ENCODE measurements at places on chromosomes 16 and 17.

GRCh38 chr16:55001931-55002330 is 71.3 kb downstream of the IRX5 start:
- no peak for DNase-seq

- DNase-seq = no peak
These were observed 50.4 kb upstream of the MAP3K14 start for GRCh38 chr17:45367216-45367615.

- no peak for DNase-seq
These were observed 78.0 kb downstream of the YPEL2 start for GRCh38 chr17:59409336-59410048.

DNA sequence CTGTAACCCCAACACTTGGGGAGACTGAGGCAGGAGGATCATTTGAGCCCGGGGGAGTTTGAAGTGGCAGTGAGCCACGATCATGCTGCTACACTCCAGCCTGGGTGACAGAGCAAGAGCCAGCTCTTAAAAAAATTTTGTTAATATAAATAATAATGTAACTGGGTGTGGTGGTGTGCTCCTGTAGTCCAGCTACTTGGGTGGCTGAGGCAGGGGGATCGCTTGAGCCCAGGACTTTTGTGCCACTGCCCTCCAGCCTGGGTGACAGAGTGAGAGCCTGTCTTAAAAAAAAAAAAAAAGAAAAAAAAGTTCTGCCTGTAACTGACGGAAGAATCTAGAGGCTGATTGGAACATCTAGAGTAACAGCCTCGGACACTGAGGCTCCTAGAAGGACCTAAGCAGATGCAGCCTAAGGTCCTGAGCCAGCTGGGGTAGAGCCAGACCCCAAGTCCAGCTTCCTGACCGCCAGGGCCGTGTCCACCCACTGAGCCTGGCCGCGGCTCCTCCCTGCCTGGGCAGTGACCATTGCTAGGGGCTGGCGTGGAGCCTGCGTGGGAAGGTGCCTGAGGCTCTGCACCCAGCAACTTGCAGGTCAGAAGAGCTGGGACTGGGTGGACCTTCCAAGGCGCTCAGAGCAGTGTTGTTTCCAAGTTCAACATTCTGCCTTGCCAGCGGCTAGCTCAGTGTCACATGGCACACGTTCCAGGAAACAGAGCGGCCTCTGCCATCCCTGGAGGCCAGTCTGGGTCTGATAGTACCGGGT is 209.4 kb upstream of the CIBAR2 start:
- peak; percentile 100 for DNase-seq

- DNase-seq = no peak
These were observed 279.8 kb upstream of the SALL1 start for GRCh38 chr16:51430716-51431369.

DNA sequence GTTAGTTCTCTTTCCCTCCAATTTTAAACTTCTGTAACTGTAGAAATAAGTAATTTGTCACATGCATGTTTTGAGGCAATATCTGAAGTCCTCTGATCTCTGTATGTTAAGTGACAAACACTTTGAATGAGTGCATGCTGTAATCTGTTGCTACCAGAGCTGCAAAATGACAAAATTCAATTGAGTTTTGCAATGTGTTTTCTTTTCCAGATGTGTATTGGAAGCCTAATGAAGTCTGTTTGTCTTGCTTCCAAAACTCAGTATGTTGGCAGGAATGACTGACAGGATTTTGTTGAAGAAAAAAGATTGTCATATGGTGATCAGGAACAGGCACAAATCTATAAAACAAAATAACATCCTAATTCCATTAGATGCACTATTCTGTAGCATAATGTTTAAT is 561.6 kb upstream of the CDH8 start:
- no peak for DNase-seq

GRCh38 chr17:44315760-44316731 is 7.6 kb downstream of the RUNDC3A start:
- DNase-seq = no peak

- DNase-seq = no peak
These were observed 7.0 kb downstream of the RNF227 start for GRCh38 chr17:7909089-7909488.

GRCh38 chr17:44467108-44467507 is 36.1 kb downstream of the GPATCH8 start:
- DNase-seq = no peak

- no peak for DNase-seq
These were observed 33.0 kb downstream of the NGFR start for GRCh38 chr17:49527927-49528651.

DNA sequence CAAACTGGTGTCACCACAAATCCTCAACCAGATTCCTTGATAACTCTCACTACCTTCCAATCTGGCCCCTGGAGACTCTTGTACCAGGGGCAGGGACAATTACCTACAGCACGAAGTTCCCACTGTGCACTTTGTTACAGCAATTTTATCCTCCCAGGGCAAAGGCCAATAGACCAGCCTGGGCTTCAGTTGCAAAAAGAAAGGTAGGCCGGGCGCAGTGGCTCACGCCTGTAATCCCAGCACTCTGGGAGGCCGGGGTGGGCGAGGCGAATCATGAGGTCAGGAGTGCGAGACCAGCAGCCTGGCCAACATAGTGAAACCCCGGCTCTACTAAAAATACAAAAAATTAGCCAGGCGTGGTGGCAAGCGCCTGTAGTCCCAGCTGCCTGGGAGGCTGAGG is 36.9 kb downstream of the USP7 start:
- DNase-seq = no peak

GRCh38 chr17:63029541-63029940 is 63.5 kb downstream of the TANC2 start:
- DNase-seq = no peak

DNA sequence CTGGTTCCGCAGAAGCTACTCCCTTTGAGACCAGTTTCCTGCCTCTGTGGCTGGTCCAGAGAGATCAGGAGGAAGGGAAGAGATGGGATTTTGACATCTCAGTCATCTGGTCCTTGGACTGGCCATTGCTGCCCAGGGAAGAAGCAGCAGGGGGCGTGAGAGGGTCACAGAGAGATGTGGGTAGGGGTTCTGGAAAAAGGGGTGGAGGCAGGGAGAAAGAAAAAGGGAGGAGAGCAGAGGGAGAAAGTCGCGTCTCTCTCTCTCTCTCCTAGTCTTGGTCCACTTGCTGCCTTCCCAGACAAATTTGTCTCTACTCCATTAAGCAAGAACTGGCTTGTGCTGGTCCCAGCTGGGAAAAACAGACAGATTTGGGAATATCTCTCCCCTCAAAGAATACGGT is 4.4 kb downstream of the SHBG start:
- DNase-seq = no peak

- no peak for DNase-seq
These were observed 25.8 kb downstream of the SLC38A7 start for GRCh38 chr16:58658796-58659211.

DNA sequence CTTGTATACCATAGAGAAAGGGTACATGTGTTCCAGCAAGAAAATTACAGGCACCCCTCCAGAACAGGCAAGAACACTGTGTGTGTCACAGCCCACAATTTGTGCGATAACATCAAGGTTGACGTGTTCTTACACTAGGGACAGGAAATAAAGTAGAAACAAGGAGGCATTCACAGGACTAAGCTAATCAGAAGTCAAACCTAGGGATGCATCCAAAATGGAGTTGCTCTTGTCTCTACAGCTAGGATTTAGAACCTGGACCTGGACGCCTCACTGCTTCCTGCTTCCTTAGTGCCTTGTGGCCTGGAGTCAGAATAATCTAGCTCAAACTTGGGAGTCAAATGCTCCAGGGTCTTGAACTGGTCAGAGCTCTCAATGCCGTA is 41.3 kb downstream of the GINS3 start:
- no peak for DNase-seq

DNA sequence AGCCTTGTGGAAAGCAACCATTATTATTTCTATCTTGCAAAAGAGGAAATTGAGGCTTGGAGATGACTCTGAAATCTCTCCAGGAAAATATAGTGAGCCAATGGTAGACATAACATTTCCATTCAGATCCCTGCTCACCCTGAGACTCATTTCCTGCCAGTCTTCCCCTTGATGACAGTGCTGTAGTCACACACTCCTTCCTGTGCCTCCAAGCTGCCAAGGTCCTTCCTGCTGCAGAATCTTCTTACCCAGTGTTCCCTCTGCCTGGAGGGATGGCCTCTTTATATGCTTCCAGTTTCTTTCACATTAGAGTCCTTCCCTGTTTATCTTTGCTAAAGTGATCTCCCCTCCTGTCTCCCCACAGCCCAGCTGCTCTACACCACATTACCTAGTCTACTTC is 648.1 kb downstream of the TOX3 start:
- DNase-seq = no peak

GRCh38 chr16:27436065-27436464 is 34.1 kb downstream of the IL21R start:
- no peak for DNase-seq

GRCh38 chr16:79248351-79248750 is 352.2 kb downstream of the MAF start:
- DNase-seq = no peak

GRCh38 chr16:84730406-84731106 is 30.8 kb downstream of the USP10 start:
- DNase-seq = peak; percentile 77

GRCh38 chr16:78684655-78685375 is 585.4 kb downstream of the WWOX start:
- peak; percentile 67 for DNase-seq

- DNase-seq = no peak
These were observed 10.3 kb downstream of the NATD1 start for GRCh38 chr17:21242780-21243515.

GRCh38 chr17:33989361-33990148 is 265.5 kb upstream of the CCL2 start:
- DNase-seq = no peak

- no peak for DNase-seq
These were observed 115.0 kb downstream of the RAB11FIP4 start for GRCh38 chr17:31506517-31506916.

DNA sequence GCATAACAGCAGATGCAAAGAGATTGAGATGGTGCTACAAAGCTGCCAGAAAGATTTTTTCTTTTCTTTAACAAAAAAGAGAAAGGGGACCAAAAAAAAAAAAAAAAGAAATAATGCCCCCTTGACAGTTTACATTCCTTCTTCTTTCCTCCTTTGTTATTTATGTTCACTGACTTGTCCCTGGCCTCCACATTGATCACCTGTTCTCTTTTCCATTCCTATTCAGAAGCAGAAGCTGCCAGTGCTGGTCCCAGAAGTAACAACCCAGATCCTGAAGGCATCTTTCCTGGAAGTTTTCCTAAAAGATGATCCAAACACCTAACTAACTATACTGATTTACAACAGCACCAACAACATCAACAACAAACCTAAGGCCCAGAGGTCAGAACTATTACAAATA is 728.1 kb downstream of the KCNJ2 start:
- DNase-seq = no peak

DNA sequence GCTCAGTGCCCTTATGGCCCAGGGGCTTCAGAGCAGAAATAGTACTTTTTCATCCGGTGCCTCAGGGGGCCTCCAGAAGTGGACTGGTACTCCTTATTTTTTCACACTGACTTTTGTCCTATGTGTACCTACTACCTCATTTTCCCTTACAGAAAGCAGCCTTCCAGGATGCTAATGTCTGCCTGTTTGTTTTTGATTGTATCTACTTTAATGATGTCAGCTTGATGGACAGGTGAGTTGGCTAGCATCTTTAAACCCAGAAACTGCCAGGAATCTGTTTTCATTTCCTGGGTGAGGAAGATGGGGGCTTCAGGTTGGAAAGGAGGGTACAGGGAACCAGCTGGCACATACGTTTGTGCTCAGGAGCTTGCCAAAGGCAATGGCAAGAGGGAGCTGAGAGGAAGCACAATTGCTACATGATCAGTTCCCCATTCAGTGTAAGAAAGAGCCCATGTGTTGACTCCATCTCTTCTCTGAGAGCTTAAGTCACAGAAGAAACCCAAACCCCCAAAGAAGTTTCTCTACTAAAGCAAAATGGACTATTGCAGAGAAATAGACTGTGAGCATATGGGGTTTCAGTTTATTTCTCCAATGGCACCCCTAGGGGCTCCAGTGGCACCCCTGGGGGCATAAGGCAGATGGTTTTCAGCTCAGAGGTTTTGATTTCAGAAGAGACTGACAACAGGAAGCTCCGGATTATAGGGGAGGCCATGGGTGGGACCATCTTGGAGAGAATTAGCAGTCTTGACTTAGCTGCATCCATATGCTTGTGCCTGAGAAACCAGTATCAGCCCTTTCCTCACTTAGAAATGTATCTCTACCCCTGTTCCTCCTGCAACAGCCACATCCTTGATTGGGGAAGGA is 16.3 kb downstream of the LIG3 start:
- DNase-seq = no peak

GRCh38 chr17:30363715-30364202 is 15.0 kb upstream of the CPD start:
- DNase-seq = no peak

DNA sequence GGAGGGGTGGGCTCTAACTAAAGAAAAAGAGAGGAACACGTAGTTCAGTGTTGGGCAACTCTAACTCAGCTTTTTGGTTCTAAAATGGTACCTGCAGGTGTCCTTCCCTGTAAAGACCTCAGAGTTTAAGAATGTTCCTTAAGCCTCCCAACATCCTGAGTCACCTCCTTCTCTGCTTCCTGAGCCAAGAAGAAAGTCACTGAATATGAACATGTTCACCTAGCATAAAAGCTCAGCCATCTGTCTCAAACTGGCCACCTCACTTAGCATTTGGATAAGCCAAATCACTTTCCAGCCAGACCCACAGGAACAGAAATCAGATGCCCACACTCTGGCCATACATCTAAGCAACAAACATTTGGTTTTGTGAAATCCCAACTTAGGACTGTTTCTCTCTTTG is 3.7 kb downstream of the TMEM98 start:
- no peak for DNase-seq

- DNase-seq = peak; percentile 57
These were observed 54.9 kb downstream of the SREBF1 start for GRCh38 chr17:17781591-17782496.

DNA sequence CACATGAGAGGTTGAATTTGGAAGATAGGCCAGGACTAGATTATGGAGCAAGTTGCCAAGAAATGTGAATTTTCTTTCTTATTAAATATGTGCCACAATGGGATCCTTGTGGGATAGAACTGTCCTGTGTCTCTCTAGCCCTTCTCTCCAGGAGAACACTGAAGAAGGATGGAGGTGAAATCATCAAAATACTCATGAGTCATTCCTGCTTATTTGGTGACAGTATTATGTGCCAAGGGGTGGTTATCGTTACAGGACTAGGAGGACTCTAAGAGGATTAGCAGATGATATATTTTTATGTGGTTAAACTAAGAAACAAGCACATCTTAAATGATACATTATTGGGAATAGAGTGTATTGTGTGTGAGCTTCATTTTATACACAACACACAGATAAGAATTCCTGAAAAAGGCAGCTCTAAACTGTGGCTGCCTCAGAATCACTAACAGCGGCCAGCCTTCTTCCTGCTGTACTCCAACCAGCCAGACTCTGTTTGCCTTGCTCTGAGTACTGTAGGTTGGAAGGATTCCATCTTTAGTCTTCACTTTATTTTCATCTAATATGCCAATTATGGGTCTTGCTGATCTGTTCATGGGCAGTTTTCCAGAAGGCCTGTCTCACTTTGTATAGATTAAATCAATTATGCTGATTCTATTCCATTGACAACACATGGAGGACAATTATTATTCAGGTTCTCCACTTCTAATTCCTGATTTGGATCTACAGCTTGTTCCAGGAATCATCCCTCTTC is 325.8 kb downstream of the ABCC12 start:
- no peak for DNase-seq

Measured in tibial artery (tissue), 4 donors.